ENCODE measurements at places on chromosomes 7 and 10.

DNA sequence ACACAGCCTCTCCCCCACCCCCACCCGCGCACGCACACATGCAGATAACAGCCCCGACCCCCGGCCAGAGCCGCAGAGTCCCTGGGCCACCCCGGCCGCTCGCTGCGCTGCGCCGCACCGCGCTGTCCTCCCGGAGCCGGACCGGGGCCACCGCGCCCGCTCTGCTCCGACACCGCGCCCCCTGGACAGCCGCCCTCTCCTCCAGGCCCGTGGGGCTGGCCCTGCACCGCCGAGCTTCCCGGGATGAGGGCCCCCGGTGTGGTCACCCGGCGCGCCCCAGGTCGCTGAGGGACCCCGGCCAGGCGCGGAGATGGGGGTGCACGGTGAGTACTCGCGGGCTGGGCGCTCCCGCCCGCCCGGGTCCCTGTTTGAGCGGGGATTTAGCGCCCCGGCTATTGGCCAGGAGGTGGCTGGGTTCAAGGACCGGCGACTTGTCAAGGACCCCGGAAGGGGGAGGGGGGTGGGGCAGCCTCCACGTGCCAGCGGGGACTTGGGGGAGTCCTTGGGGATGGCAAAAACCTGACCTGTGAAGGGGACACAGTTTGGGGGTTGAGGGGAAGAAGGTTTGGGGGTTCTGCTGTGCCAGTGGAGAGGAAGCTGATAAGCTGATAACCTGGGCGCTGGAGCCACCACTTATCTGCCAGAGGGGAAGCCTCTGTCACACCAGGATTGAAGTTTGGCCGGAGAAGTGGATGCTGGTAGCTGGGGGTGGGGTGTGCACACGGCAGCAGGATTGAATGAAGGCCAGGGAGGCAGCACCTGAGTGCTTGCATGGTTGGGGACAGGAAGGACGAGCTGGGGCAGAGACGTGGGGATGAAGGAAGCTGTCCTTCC is 620 bp downstream of the EPO start:
- DNase-seq: no peak

- no peak for DNase-seq
Observed at GRCh38 chr7:31020652-31021051, 31.5 kb upstream of the ADCYAP1R1 start.

DNA sequence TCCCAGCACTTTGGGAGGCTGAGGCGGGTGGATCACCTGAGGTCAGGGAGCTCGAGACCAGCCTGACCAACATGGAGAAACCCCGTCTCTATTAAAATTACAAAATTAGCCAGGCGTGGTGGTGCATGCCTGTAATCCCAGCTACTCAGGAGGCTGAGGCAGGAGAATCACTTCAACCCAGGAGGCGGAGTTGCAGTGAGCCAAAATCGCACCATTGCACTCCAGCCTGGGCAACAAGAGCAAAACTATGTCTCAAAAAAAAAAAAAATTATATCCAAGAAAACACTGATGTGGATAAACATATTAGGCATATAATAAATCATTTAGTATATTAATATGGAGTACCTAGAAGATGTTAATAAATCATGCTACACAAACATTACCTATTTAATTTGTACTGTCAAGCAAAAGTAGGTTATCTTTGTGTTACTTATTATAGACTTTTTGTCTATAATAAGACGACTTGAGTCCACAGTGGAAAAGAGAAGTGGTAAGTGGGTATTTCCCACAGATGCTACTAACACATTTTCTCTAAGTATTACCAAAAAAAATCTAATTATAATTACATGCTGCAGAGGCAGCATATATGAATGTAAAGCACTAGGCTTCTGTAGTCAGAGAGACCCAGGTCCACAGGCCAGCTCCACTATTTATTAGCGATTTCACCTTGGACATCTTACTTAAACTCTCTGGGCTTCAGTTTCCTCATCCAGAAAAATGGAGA is 34.5 kb downstream of the DNMBP start:
- no peak for DNase-seq

DNA sequence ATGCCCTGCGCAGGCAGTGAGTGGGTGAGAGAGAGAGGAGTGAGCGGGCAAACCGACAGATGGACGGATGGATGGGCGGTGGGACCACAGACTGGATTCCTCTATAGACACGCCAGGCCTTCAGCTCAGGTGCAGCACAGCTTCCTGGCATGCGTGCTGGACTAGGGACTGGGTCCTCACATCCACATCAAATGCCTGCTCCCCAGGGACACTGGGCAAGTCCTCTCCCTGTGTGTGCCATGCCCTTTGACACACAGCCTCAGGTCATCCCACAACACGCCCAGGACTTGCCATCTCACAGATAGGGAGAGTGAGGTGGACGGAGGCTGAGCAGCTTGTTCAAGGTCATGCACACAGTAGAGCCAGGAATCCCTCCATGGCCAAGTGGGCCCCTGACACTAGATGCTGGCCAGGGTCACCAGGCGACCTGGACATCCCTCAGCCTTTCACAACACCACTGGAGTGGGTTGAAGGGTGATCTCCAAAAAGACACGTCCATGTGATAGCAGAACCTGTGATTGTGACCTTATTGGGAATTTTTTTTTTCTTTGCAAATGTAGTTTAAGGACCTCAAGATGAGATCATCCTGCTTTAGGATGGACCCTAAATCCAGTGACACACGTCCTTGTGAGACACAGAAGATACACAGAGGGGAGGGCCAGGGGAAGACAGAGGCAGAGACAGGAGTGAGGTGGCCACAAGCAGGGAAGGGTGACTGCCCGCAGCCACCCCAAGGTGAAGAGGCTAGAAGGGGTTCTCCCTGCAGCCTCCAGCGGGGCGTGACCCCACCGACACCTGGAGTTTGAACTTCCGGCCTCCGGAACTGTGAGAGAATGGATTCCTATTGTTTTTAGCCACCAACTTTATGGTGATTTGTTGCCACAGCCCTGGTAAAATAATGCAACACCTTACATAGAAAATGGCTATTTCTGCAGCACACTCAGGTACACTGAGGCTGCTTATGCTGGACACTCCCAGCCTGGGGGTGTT is 155.0 kb upstream of the CHST15 start:
- DNase-seq: no peak

GRCh38 chr10:35594115-35595079 is 10.7 kb upstream of the GJD4 start:
- DNase-seq: no peak

GRCh38 chr10:124221356-124222317 is 128.2 kb upstream of the CHST15 start:
- DNase-seq: peak; percentile 37

GRCh38 chr10:13882119-13882711 is 295.4 kb downstream of the PRPF18 start:
- peak; percentile 99 for DNase-seq

DNA sequence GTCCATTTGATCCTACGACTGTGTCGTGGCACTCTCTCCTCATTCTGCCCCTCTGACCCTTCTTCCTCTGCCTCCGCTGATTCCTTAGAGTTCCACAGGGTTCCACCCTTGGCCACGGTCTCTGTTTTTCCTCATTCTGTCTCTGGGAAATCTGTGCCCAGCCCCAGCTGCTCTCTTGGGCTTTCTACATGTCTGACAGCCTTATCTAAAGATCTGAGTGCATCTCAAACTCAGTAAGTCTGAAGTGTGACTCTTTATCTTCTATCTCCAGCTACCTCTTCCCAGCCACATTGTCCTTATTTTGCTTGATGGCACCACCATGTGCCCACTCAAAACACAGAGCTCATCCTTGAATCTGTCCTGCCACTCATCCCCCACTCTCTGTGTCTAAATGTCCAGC is 62.1 kb upstream of the AQP1 start:
- no peak for DNase-seq

- no peak for DNase-seq
Observed at GRCh38 chr10:34373211-34373610, 441.9 kb downstream of the PARD3 start.

- DNase-seq: no peak
Observed at GRCh38 chr7:101465131-101465530, 102.5 kb downstream of the COL26A1 start.

DNA sequence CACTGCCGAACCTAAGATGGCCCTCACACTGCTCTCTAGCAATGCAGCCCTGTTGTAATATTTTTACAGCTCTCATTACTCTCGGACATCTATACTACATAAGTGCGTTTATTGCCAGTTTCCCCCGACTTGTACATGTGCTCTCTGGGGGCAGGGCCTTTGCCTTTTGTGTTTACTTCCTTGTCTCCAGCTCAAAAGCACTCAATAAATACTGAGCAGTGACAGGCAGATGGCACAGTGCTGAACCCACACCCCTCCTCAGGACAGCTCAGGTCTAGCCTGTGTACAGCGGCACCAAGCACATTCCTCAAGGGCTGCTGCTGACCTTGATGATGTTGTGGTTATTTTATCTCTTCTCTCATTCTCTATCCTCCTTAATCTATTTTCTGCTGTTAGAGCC is 68.0 kb upstream of the ELMO1 start:
- DNase-seq: no peak

DNA sequence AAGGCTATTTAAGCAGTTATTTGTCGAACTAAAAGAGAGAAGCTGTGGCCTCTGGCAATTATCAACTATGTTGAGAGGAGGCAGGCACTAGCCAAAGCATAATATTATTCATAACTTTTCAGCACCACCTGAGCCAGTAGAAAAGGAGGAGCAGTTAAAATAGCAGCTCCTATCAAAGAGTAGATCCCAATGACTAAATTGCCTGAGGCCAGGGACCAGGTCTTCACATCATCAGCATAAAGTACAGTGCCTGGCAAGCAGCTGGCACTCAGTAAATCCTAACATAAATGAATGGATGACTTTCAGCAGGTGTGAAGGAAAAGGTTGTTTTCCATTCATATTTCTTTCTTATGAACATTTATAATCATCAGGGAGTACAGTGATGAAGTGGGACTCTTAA is 309.0 kb upstream of the IMMP2L start:
- DNase-seq: no peak

DNA sequence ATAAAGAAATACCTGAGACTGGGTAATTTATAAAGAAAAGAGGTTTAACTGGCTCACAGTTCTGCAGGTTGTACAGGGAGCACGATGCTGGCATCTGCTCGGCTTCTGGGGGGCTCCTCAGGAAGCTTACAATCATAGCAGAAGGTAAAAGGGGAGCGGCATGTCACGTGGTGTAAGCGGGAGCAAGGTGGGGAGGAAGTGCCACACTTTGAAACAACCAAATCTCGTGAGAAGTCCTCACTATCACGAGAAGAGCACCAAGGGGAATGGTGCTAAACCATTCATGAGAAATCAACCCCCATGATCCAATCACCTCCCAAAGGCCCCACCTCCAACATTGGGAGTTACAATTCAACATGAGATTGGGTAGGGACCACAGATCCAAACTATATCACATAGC is 67.7 kb downstream of the AKR1B1 start:
- DNase-seq: no peak
